ENCODE measurements at places on chromosomes 13 and 19.

DNA sequence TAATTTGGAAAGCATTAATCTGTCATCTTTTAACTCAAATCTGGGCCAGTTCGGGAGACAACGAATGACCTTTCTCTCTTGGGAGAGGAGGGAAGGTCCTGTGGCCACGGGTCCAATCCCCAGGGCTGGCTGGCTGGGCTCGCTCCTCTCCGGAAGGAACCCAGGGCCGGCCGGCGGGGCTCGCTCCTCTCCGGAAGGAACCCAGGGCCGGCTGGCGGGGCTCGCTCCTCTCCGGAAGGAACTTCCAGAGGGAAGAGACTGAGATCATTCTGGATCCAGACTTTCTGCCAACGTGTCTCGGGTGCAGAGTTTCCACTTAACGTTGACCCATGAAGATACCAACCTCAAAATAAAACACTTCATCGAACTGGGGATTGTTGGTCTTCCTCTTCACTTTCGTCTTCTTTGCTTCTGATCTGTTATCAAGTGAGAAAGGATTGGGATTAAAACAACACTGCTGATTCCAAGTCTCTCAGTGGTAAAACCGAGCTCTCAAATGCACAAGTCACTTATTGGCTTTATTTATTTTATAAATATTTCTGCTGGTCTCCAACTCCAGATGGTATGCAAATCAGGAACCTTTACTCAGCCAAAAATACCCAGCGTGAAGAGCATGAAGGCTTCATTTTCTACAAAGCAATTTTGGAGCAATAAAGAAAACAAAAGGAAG lies 53.3 kb upstream of the C13orf46 start:
- DNase-seq = no peak

DNA sequence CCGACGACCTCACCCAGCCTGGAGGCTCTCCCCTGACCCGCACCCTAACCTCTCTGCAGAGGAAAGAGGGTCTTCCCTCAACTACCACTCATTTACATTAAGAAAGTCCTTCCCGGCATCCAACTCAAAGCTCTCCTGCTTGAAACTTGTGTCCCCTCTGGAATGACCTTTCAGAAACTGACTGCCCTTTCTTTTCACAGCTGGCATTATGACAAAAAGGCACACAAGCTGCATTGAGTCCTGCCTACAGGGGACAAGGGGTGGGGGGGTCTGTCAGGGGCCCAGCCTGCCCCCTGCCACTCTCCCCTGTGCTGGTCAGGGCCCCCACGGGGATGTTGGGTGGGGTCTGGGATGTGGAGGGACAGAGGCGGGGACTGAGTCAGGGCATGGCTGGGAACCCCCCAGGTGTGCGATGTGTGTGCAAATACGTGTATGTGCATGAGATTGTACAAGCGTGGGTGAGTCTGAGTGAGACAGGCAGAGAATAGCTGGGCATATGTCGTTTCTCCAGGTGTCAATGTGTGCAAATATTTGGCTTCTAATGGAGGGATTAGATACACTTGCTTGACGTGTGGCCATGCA lies 2.0 kb downstream of the COL5A3 start:
- no peak for DNase-seq

GRCh38 chr19:34172661-34173192 lies 423 bp downstream of the LSM14A start:
- no peak for DNase-seq

DNA sequence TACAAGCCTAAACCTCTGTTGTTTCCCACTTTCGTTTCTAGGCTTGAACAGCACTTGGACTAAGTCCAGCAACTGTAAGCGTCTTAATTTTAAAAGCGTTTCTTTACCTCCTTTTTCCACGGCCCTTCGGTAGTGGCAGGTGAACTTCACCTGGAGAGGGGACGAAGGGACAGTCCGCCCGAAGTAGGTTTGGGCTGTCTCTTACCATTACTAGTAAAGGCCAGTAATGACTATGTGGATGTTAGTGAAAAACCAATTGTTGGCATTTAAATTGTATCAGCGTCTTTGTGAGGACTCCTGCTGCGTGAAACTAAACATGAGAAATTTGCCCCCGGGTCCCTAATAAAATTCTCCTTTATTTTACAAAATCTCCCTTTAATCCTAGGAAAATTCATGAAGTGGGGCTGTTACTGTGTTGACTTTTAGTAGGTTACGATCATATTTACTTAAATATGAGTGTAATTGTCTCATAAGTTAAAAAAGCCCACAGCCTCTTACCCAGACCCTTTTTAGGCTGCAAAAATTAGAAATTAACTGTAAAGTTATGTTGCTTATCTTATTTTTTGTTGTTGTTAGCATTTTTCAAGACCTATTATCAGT lies 983 bp downstream of the ITM2B start:
- DNase-seq = no peak

- DNase-seq = peak; percentile 5
These were observed 861.9 kb downstream of the GPC5 start for GRCh38 chr13:92260363-92260762.

DNA sequence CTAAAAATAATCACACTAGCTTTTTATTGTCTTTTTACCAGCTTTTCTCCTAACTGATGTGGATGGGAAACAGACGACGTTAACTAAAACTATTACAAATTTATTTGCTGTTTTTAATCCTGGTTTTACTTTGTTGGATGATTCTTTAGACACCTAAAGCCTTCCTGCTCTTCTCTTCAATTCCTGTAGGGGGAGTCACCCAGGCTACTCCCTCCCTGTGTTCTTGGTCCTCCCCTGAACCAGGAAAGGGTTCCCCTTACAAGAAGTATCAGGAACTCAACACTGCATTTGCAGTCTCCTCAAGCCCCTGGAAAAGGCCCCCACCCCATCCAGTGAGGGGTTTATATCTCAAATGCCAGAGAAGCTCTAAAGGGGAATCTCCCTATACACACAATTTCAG lies 206.1 kb downstream of the SUCLA2 start:
- no peak for DNase-seq

GRCh38 chr19:38033658-38034491 lies 126.9 kb downstream of the SIPA1L3 start:
- no peak for DNase-seq

GRCh38 chr13:25796474-25796873 lies 255.3 kb downstream of the SHISA2 start:
- no peak for DNase-seq

GRCh38 chr19:10295305-10295846 lies 5.6 kb downstream of the ICAM5 start:
- DNase-seq = no peak

DNA sequence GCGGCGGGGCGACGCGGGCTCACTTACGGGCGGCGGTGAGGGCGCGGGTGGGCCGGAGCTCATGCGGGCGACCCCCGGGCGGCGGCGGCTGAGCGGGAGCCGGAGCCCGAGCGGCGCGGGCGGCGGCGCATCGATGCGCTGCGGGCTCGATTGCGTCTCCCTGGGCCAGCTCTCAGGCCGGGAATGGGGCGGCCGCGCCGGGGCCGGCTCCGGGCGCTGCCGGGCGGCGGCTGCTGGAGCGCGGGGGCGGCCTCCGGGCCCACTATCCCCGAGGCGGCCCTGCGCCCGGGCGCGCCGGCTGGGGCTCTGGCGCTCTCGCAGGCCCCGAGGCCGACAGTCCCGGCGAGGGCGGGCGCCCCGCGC lies 1.4 kb upstream of the TSHZ3 start:
- no peak for DNase-seq

GRCh38 chr13:43805071-43805468 lies 18.3 kb upstream of the ENOX1 start:
- DNase-seq = no peak

DNA sequence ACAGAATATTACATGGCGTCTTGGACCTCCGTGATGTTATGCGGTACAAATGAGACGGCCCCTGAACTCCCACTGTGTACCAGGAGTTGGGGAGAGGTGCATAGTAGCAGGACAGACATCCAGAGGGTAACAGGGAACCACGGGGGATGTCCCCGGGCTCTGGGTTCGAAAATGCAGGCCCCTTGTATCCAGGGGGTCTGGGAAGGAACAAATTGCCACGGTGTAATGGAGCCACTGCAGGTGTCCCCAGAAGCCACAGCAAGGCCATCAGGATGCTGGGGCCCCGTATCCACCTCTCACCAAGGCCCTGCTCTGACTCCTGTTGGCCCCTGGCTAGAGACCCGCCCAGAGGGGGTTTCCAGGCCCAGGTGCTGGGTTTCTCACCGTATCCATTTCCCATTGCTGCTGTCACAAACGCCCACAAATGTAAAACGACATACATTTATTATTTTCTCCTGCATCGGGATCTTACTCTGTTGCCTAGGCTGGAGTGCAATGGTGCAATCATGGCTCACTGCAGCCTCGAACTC lies 77.8 kb downstream of the INSR start:
- no peak for DNase-seq

- DNase-seq = no peak
These were observed 76.0 kb downstream of the RASA3 start for GRCh38 chr13:114056205-114057013.

DNA sequence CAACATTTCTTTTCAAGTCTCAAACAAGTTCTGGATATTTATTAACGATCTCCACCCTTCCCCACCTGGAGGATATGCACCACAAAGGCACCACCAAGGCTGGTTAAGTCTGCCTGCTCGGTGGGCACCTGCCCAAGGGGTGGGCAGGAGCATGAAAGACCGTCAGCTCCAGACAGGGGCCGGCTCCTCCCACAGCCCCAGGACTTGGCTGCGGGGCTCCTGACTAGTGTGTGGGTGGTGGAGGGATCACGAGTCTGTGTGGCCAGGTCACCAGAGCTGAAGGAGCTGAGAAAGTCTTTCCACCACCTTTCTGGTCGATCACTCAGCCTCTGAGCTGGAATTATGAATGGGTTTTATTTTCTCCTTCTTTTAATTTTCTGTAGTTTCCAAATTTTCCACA lies 7.8 kb downstream of the SLC7A1 start:
- DNase-seq = no peak

DNA sequence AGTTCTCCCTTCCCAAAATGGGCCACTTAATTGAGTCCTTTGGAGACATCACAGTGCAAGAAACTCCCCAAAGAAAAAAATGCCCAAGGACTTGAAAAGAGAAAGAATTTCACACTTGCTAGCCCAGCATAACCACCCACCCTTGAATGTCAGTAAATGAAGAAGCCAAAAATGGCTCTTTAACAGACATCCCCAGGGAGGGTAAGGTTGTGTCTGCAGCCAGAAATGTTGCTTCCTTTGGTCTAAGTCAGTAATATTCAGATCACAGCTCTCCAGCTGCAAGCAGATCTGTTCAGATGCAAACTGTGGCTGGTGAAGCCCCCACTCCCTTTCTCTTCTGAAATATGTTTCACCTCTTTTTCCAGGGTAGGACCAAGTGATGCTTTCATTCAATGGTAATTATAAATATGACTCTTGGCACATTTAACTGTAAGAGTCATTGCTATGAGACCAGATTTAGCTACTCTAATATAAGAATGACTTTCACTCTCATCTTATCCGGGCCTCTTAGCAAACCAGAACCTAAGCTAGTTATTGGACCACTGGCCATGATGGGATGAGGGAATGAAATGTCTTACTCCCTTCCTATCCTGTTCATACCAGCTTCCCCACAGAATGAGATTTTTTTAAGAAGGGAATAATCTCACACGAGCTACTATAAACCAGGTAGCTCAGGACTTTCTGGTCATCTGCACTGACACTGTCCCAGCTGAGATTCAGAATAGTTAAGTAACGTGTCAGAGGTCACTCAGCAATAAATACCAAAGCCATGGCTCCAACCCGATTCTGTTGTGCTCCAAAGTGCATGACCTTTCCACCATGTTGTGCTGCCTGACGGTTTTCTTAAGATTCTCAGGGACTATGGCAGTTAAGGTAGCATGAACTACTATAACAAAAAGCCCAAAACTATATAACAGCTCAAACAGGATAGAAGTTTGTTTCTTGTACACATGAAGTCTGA lies 234.1 kb downstream of the FOXO1 start:
- DNase-seq = no peak

GRCh38 chr19:47158367-47158791 lies 27.7 kb downstream of the SAE1 start:
- DNase-seq = no peak

DNA sequence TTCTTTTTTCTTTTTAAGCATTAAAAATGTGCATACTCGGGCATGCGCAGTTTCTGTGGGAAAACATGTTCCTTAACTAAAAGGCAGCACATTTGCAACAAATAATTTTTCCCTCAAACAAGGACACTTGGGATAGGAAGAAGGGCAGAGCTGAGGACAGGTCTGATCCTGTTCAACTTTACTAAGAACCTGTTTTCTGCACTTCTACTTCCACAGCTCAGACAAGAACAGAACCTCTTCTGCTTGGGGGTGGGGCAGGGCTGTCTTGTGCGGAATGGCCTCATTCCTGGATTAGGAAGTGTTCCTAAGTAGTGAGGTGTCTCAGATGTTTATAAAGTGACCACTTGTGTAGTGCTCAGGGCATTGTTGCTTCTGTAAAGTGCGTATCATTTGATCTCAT lies 18.3 kb downstream of the SAFB start:
- no peak for DNase-seq

GRCh38 chr19:53165691-53166091 lies 6.8 kb upstream of the ZNF347 start:
- DNase-seq = no peak

DNA sequence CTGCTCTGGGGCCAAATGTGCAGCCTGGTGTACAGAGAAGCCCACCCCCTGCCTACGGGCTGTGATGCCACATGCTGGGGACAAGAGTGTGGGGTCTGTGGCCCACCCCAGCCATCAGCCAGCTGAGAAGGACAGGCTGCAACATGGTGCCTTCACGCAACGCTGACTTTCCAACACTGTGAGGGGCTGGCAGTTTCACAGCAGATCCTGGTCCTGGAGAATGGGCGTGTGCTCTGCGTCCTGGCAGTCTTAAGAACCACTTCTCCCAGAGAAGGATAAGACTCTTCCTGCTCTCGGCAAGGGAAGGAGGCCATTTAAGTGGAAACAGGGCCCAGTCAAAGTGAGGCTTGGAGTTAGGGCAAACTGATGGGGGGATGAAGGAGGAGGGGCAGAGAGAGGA lies 4.6 kb downstream of the LRRC4B start:
- DNase-seq = no peak

DNA sequence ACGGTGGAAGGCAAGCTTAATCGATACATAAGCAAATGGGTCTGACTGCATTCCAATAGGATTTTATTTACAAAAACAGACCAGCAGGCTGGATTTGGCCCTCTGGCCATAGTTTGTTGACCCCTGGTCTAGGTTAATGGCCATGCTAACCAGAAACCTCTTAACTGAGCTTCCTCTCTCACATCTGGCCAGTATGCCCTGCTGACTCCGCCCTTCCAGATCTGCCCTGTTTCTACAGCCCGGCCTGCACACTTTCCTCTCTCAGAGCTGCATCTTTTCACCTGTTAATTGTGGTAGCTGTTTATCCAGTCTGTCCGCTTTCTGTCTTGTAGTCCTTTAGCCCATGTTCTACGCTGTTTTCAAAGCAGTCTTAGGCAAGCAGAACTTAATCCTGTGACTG lies 25.6 kb downstream of the EDNRB start:
- DNase-seq = no peak

Measured in SK-N-DZ (cell line).